ENCODE measurements at places on chromosomes 13 and 19. TPM values are rescaled to one million over a fixed set of nuclear protein-coding genes. Genes with fewer than 3 reads are reported as not detected.

The EFNA2 gene
- not detected for total RNA-seq

The LRRC63 gene
- total RNA-seq = not detected

GRCh38 chr13:34383728-34384127, 558.3 kb upstream of the NBEA start:
- no peak for DNase-seq

- no peak for DNase-seq
These were observed 4.3 kb downstream of the ZSCAN1 start for GRCh38 chr19:58037927-58038687.

GRCh38 chr13:78317030-78317429, 286.3 kb downstream of the POU4F1 start:
- no peak for DNase-seq
